Thoracic aorta (tissue), 2 donors: ENCODE measurements at places on chromosomes 13 and 19.

- DNase-seq = no peak
Observed at GRCh38 chr13:80860845-80861244, 519.9 kb upstream of the SPRY2 start.

- DNase-seq = no peak
Observed at GRCh38 chr19:28556371-28556770, 656.6 kb downstream of the UQCRFS1 start.

DNA sequence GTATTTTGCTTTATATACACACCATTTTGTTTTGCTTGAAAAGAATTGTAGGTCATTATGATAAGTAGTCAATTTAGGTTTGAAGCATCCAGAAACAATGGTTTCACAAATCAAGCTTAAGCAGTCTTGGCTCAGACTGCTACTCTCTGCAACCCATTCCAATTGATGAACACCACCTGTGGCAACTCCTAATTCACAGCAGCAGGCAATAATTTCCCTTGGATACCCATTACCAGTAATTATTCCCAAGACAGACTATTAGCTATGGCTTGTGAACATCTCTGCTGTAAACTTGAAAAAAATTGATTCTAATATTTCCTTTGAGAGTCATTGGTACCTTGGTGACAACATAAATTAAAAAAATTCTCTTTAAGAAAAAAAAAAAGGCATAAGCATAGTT is 299.3 kb upstream of the SLITRK6 start:
- DNase-seq = no peak

DNA sequence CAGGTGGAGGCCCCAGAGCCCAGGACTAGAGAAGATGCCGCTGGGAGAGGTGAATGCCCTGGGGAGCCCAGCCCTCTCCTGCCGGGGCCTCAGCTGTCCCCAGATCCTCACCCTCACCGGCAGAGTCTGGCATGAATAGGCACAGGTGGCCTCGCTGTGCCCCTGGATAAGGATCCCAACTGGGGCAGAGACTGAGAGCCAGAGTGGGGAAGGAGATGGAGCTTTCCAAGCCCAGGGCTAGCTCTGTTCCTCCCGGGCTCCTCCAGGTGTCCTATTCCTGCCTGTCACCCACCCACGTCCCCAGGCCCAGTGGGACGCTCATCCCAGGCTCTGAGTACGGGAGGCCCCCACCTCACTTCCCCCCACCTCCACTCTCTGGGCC is 16.5 kb downstream of the PRR36 start:
- DNase-seq = no peak

DNA sequence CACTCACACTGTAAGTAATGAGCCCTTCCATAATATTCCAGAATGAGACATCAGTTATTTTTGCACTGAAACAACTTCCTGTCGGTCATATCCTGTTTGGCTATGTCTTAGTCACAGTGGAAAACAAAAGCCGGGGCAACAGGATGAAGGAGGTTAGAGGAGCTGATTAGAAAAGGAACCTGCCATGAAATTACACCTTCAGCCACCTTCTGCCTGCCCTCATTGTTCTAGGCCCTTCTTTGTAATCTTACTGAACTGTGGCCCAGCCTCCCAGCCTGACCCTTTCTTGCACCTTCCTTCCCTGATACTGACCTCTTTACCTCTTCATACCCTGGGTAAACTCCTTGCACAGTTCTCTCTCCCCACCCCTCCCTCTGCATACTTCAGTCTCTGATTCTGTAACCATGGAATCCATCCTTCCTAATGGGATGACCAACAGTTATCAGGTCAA is 67.3 kb downstream of the DOCK9 start:
- DNase-seq = no peak
